ELF-1 (cell line): ENCODE measurements at places on chromosomes 12 and 14.

DNA sequence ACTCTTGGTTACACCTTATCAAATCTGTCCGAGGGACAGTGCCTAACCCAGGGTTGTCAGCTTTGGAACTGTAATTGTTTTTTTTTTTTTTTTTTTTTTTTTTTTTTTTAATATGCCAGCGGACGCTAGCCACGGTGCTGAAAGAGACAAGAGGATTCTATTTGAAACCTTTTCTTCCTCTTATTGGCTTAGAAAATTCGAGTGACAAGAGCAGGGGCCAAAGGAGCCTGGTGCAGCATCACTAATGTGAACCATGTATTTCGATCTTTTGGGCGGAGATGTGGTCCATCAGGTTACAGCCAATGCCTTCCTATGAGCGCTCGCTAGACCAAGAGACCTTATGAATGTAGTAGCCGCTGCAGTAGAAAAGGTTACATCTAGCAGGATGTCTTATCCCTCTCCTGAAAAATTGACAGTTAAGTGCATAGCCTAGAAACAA, 922 bp downstream of the PTPRR start:
- DNase-seq = peak; percentile 11

GRCh38 chr12:8544295-8544694, 3.6 kb upstream of the CLEC4E start:
- DNase-seq = peak; percentile 88

DNA sequence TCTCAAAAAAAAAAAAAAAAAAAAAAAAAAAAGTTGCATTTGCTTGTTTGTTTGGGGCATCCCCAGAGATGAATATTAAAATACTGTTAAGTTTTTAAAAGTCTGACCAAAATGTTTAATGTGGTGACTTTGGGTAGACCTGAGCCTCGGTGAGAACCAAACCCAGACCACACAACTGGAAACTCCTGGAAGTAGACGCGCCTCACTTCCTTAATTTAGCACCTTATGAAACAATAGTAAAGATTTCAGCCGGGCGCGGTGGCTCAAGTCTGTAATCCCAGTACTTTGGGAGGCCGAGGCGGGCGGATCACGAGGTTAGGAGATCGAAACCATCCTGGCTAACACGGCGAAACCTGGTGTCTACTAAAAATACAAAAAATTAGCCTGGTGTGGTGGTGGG, 9.3 kb downstream of the NFKBIA start:
- DNase-seq = no peak

DNA sequence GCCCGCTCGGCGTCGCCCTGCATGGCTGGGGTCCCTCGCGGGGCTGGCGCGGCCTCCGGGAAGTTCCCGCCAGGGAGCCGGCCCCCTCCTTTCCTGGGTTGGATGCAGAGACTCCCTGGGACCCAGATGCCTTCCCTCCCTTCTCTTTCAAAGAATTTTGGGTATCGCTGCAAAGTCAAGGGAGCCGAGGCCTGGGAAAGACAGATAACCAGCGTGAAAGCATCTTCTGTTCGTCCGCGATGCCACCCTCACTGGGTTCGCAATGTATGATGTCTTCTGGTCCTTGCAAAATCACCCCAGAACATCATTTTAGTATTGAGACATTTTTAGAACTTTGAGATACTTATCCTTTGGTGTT, 451 bp downstream of the IRAK3 start:
- peak; percentile 9 for DNase-seq

- DNase-seq = no peak
Measured at GRCh38 chr14:20031058-20031457, 4.8 kb downstream of the OR4K13 start.

DNA sequence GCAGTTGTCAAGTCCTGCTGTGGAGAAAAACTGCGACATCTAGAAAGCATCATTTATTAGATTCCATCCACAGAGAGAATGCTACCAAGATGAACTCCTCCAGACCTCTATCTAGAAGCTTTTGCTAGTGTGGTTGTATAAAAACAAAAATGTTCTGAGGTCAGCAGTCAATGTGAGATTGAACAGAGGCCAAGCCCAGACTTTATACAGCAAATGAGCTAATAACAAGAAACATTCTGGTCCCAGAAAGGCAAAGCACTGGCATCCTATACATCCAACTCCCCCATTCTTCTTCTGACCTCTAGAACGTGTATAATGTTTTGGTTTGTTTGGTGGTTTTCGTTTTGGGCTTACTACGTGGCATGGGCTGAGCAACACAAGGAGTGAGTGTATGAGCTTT, 26.7 kb upstream of the RIN3 start:
- no peak for DNase-seq

GRCh38 chr12:95633049-95633731, 81.9 kb upstream of the USP44 start:
- no peak for DNase-seq

DNA sequence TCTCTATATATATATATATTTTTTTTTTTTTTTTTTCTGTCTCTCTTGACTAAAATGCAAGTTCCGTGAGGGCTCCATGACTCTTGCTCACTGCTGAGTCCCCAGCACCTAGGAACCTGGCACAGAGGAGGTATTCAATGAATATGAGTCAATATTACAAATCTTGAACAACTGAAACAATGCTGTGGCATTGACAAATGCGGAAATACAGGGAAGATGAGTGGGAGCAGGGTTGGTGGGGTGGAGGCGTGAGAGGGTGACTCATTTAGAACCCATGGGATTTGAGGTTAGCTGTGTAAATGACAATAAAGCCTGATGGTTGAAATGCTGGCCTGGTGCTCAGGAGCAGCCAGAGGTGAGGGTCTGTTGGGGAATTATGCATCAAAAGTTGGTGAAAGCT, 121.7 kb upstream of the FUT8 start:
- no peak for DNase-seq

DNA sequence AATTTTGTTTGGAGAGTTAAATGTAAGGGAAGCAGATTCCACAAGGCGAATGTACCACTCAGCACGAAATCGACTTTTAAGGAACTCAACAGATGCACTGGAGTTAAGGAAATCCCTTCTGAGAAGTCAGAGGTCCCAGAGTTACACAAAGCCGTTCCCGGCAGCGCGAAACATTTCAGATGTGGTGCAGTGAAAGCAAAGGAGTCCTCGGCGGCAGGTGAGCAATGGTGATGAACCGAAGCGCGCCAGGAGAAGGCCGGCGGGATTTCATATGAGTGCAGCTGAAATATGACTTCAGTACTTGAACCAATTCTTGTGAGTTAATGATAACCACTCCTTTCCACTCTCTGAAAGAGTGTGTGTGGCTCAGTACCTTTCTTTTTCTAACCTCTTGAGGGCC, 183.2 kb downstream of the GRIP1 start:
- no peak for DNase-seq

DNA sequence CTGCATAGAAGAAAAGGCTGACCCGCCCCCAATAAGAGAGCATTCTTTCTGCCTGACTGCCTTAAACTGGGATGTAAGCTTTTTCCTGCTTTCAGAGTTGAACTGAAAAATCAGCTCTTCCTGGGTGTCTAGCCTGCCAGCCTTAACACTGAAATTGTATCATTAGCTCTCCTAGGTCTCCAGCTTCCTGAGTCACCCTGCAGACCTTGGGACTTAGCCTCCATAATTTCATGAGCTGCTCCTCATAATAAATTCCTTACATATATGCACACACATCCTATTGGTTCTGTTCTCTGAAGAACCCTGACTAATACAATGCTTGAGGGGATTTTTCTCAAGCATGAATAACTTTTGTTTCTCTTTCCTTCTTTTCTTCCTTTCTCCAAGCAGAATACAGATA, 76.4 kb upstream of the FAR2 start:
- DNase-seq = no peak

DNA sequence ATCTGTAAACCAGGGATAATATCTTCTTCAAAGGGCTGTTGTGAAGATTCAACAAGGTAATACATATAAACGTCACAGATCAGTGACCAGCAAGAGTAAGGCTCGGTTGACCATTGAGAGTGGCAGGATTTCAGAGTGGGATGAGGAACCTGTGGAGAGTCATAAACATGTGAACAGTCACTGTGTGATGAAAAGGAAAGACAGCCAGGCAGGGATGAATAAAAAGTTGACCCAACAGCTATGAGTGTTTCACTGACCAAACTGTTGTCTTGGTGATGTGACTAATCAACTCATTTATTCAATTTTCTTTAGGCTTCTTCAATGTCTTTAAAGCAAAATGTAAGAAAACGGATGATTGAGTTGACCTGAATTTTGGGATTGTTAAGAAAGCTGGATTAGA, 8.6 kb upstream of the FRMD6 start:
- no peak for DNase-seq

DNA sequence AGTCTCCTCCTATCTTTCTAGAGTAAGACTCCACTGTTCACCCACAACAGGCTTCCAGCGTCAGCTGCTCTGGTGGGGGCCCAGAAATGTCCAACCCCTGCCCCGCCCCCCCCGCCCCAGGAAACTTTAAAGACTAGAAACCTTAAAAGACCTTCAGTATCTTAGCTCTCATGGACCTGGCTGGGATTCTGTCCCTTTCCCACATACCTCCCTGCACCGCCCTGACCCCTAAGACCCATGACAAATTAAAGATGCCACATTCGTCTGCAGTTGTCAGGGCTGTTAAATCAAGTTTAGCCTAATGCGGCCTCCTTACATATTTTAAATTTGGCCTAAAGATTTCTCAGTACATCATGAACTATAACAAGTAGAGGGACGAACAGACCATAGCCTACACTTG, 10.0 kb upstream of the SERPINA10 start:
- no peak for DNase-seq

- DNase-seq = no peak
Measured at GRCh38 chr12:75722714-75723200, 211.3 kb upstream of the KRR1 start.

- peak; percentile 8 for DNase-seq
Measured at GRCh38 chr12:79414252-79414651, 276.5 kb downstream of the PAWR start.

DNA sequence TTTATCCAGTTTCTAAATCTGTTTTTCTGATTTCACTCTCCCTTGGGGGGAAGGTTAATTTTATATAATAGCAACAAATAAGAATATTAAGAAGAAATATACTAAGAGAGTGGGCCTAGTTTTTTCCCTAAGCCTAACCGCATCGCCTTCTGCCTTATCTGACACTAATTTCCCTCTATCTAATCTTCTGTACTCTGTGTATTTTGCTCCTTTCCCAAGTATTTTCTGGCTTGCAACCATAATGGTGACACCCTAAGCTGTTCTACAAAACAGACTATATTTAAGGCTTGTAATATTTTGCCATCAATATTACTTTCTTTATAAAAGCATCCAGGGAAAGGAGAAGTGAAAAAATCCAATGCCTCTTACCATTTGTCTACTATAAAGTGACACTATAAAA, 1168.8 kb downstream of the GALC start:
- DNase-seq = no peak

GRCh38 chr14:98864211-98864610, 407.8 kb downstream of the BCL11B start:
- DNase-seq = no peak

DNA sequence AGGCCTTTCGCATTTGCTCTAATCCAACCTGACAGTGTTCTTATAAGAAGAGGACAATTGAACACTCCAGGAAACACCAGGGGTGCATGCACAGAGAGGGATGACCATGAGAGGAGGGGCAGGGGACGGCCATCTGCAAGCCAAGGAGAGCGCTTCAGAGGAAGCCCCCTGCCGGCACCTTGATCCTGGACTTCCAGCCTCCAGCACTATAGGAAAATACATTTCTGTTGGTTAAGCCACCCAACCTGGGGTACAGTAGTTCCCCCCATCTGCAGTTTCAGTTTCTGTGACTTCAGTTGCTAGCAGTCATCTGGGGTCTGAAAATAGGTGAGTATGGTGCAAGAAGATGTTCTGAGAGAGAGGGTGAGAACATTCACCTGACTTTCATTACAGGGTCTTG, 64.7 kb downstream of the CLMN start:
- peak; percentile 50 for DNase-seq

- DNase-seq = no peak
Measured at GRCh38 chr12:30813525-30814294, 59.0 kb upstream of the CAPRIN2 start.

DNA sequence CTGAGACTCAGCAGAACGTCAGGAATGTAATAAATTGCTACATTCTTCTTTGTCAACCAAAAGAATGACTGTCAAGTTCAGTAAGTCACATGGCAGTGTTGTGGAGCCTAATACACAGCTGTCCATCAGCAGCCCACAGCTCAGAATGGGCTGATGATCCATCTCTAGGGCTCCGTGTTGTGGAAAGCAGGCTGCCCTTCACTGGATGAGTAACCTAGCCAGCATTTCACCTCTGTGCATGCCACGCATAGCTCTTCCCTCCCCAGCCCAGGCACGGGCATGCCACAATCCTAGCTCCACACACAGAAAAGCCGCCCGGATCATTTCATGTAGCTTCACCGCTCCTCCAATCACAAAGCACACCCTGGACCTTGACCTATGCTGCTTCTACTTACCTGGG, 878.0 kb upstream of the TMEM132C start:
- no peak for DNase-seq
